Natural killer cell treated with Interleukin-12 subunit alpha and Interleukin-12 subunit beta and Interleukin-15 and Interleukin-18, amount 100 ng/mL, for 72 hours (primary cell): ENCODE measurements at places on chromosomes 3 and 15. TPM values are rescaled to one million over a fixed set of nuclear protein-coding genes. Genes with fewer than 3 reads are reported as not detected.

Gene PLA2G4E
- total RNA-seq: not detected

Gene ADPRH
- total RNA-seq: 9.2 TPM

Gene VWA5B2
- total RNA-seq: not detected

Gene TNNC1
- not detected for total RNA-seq

Gene CMTM7
- total RNA-seq: 17.5 TPM

Gene A4GNT
- not detected for total RNA-seq

Gene DISP2
- total RNA-seq: 0.25 TPM

Gene PAK6
- total RNA-seq: 1.9 TPM

Gene GCNT3
- not detected for total RNA-seq

Gene CTXN2
- not detected for total RNA-seq

Gene GNAT1
- not detected for total RNA-seq

Gene CHST13
- total RNA-seq: 0.98 TPM

Gene RLBP1
- 0.48 TPM for total RNA-seq

Gene PLSCR2
- not detected for total RNA-seq

Gene FRMD4B
- total RNA-seq: 27.1 TPM

Gene MYZAP
- not detected for total RNA-seq

Gene SENP5
- 54.5 TPM for total RNA-seq

Gene XYLB
- 3.8 TPM for total RNA-seq

Gene TUSC7
- total RNA-seq: not detected

Gene CACNA2D2
- 1.6 TPM for total RNA-seq

Gene FETUB
- total RNA-seq: not detected

Gene ARGFX
- not detected for total RNA-seq

Gene TSPAN3
- 54.9 TPM for total RNA-seq

Gene SERPINI2
- total RNA-seq: not detected

Gene CYP1A2
- total RNA-seq: not detected

Gene WNT7A
- total RNA-seq: not detected

Gene ITIH1
- not detected for total RNA-seq

Gene LMOD3
- not detected for total RNA-seq

Gene PYGO1
- total RNA-seq: not detected

Gene SERF2
- total RNA-seq: 456 TPM

Gene FGD5
- not detected for total RNA-seq

Gene FGF7
- total RNA-seq: not detected

Gene SLC38A3
- total RNA-seq: not detected

Gene MST1
- 6.8 TPM for total RNA-seq
